ENCODE measurements at places on chromosomes 2 and 18. TPM values are rescaled to one million over a fixed set of nuclear protein-coding genes. Genes with fewer than 3 reads are reported as not detected.

SAG gene
- total RNA-seq, result not detected

KIF5C gene
- total RNA-seq, result 3.4 TPM

- DNase-seq, result no peak
- H3K4me1 ChIP-seq, result no peaks in the 10 kb centered on the region
- no peak overlapping the region for H3K4me3 ChIP-seq
- H3K36me3 ChIP-seq, result no peaks in the 10 kb centered on the region
- H3K27ac ChIP-seq, result no peak overlapping the region
Measured at GRCh38 chr18:34647251-34647650, 62.8 kb upstream of the DTNA start.

DNA sequence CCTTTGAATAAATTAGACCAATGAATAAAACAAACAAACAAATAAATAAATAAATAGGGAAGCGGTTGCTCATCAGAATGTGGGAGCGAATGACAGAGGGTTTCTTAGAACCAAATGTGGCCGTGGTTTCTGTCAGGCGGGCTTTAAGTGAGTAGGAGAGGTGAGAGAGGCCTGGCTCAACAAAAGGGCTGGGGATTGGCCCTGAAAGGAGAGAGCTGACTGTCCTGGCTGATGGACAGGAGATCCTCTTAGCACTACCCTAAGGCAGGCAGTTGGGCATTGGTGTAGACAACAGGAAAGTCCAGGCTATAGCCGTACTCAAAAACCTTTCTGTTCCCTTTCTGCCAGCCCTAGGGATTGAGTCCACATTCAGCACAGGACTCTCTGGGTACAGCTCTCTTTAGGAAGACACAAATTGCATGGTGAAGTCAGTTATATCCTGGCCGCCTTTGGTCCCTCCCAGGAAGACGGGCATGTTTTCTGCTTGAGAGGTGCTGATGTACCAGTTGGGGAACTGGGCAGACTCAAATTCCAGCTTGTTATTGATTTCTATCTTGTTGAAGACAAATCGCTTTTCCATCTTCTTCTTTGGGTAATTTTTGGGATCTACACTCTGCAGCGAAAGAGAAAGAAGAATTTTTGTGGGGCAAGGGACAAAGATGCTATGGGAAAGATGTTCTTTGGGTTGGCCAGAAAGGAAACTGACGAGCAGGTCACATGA is 6.5 kb downstream of the IL1B start:
- no peaks in the 10 kb centered on the region for H3K27me3 ChIP-seq
- no peaks in the 10 kb centered on the region for H3K36me3 ChIP-seq
- no peak for DNase-seq
- no peak overlapping the region for H3K27ac ChIP-seq
- H3K4me3 ChIP-seq, result no peak overlapping the region

DNA sequence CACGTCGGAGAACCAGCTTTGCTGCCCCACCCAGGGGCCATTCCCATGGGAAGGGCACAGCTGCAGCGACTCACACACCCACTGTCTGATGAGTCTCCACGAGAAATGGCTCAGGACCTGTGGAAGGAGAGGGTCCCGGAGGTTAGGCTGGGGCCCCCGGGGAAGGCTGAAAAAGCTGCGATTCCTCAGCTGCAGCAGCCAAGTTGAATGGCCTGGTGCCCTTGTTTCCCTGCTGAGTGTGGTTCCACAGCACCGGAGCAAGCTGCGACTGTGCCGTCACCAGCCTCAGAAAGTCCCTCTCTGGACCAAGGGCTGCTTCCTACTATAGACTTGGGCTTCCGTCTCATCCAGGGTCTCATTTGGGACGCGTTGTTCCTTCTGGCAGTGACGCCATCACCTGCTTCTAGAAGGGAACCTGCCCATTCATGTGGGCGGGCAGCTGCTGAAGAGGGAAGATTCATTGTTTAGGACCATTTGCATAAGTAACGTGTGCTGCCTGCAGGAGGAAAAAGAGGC is 180.2 kb downstream of the INHBB start:
- peaks cover 6% of the 10 kb centered on the region for H3K27me3 ChIP-seq
- DNase-seq, result no peak
- no peak overlapping the region for H3K27ac ChIP-seq
- no peaks in the 10 kb centered on the region for H3K36me3 ChIP-seq
- no peak overlapping the region for H3K4me3 ChIP-seq

MYO7B gene
- 159 TPM for total RNA-seq

CHRND gene
- not detected for total RNA-seq

DNA sequence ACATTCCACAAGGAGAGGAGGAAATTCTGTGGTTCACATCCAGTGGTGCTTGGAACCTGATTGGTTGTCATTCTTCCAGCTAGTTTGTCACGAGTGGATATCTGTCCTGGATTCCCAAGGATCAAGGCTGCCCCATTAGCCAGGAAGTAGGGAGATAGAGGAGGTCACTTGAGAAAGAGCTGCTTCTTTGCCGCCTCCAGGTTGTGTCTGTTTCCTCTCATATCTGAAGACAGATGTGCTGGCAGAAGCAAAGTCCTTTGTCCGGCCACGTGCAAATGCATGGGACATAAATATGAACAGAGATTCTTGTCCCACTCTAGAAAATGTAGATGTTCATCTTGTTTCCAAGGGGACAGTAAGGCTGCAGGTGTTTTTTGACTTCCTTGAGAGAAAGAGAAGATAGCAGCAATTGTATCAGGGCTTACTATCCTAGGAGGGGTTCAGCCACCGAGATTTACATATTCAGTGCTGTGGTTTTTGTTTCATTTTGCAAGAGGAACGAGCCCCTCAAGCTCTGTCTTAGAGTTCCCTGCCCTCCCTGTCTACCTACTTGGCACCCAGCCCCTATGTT is 174.4 kb downstream of the RPIA start:
- DNase-seq, result no peak
- no peaks in the 10 kb centered on the region for H3K36me3 ChIP-seq
- no peak overlapping the region for H3K27ac ChIP-seq
- H3K27me3 ChIP-seq, result no peaks in the 10 kb centered on the region
- H3K4me3 ChIP-seq, result no peak overlapping the region

DNA sequence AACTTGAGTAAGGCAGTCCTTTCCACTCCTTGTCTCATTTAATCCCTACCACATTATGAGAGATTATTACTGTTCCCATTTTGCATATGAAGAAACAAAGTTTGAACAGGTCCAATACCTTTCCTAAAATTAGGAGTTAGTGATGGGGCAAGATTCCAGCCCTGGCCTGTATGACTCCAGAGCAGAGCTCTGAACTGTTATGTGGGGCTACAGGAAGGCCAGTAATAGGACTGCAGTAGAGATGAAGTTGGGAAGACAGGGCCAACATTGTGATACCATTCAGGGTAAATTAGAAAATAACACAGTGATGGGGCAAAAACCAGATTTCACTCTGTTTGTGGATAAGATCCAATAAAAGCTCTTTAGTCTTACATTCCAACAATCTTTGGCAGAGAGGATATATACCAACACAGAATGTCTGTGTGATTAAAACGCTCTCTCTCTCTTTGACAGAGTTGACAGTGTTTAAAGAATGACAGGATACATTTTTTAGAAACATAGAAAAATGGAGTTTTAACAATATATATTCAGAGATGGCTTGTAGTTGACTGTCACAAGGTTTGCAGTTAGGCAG is 22.7 kb downstream of the KATNAL2 start:
- no peak overlapping the region for H3K4me3 ChIP-seq
- no peak overlapping the region for H3K27ac ChIP-seq
- H3K4me1 ChIP-seq, result no peaks in the 10 kb centered on the region
- no peak for DNase-seq

- H3K4me1 ChIP-seq, result no peaks in the 10 kb centered on the region
- peak; percentile 10 for DNase-seq
- no peaks in the 10 kb centered on the region for H3K36me3 ChIP-seq
- no peak overlapping the region for H3K27ac ChIP-seq
Measured at GRCh38 chr2:1749489-1750119, 5.3 kb upstream of the PXDN start.

AOX1 gene
- total RNA-seq, result 2.9 TPM

Data from colonic mucosa (tissue), 4 donors.